ENCODE measurements at places on chromosomes 2 and 18.

GRCh38 chr2:85659324-85659981 is 8.5 kb downstream of the SFTPB start:
- peak; percentile 79 for DNase-seq

GRCh38 chr2:196783431-196784094 is 15.9 kb downstream of the GTF3C3 start:
- DNase-seq, result no peak

DNA sequence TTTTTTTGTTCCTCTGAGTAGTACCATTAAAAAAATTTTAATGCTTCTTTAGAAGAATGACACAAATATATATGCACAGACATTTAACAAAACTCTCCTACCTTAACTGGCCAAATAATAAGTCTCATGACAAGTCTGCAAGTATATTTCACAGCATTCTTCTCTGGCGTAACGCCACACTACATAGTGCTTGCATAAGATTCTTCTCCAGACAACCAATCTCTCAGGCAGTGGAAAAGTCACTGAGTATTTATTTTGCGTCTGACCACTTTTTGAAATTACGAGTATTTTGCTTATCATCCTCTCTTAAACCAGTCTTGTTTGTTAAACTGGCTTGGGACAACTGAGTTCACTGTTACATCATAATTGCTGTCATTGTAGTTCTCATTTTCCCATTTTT is 749.2 kb downstream of the ADCYAP1 start:
- DNase-seq, result no peak

DNA sequence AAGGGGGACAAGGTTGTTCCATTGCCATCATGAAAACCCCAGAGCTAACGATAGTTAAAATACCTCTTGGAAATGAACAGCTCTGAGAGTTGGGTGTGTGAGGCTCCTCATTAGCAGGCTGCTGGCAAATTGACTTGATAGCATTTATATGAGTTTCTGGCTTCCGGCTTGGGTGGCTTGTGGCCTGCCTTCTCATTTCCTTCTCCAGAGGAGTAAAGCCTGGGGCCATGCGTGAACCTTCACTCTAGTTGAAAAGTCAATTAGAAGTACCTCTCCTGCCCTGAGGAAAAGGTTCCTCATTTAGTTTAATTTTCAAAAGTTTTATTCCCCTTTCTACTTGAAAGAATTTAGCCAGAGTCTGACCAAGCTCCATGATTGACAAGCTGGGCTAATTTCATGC is 67.1 kb downstream of the MGAT5 start:
- DNase-seq, result no peak

DNA sequence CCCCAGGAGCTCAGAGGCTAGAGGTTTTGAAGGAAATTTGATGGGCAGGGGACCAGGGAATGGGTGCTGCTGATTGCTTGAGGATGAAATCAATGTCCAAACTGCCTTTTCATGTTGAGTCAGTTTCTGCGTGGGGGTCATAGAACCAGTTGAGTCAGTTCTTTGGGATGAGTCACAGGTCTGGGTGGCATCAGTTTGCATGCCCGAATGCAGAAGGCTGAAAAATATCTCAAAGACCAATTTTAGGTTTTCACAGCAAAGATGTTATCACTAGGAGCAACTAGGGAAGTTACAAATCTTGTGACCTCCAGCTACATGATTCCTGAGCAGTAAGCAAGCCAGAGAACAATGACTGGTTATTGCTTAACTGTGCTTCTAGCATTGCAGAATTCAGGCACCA is 1135.1 kb upstream of the CRIM1 start:
- no peak for DNase-seq

Data from lower lobe of right lung (tissue), 2 donors.